ENCODE measurements at places on chromosomes 11 and 22.
A peak's percentile ranks its signal among the peaks of the same experiment; 100 is the strongest.

- DNase-seq, result no peak
Observed at GRCh38 chr11:43503417-43503816, 144.7 kb downstream of the TTC17 start.

DNA sequence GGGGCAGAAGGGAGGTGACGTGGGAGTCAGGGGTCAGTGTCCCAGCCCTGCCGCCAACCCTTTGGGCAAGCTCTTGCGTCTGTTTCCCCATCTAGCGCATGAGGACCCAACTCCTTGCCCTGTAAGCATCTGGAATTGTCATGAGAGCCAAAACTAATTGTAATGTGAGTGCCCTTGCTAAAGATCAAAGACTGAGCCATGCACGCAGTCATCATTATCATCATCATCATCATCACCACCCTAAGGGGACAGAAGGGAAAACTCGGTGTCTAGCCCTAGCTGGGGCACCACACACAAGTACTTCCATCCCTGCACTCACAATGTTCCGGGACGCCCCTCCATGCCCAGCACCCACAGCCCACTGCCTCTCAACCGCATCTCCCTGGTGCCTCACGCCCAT is 2.5 kb downstream of the LIF start:
- no peak for DNase-seq

DNA sequence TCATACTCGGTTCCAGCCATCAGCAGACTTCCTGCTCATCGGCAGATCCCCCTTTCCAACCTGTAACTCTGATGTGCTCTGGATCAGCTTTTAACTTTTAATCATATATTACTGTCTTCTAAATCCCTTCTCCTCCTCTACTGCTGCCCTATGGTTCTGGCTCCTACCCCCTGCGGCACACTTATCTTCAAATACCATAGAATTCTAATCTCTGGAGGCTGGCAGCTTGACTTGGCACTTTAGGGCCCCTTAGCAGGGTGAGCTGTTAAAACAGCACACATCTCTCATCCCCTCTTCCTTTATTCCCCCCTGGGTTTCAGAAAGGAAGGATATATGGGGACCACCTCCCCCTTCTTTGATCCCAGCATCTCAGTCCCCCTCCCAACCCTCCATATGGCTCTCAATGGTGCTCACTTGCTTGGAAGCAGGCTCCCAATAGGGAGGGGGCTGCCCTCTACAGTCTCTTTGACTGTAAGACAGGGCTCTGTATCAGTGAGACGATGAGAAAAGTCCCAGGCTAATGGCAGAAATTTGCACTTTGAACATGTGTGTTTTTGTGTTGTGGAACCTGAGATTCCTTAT is 4.4 kb upstream of the CNTF start:
- no peak for DNase-seq

- DNase-seq, result no peak
Observed at GRCh38 chr11:114736806-114737205, 58.5 kb downstream of the NXPE2 start.

DNA sequence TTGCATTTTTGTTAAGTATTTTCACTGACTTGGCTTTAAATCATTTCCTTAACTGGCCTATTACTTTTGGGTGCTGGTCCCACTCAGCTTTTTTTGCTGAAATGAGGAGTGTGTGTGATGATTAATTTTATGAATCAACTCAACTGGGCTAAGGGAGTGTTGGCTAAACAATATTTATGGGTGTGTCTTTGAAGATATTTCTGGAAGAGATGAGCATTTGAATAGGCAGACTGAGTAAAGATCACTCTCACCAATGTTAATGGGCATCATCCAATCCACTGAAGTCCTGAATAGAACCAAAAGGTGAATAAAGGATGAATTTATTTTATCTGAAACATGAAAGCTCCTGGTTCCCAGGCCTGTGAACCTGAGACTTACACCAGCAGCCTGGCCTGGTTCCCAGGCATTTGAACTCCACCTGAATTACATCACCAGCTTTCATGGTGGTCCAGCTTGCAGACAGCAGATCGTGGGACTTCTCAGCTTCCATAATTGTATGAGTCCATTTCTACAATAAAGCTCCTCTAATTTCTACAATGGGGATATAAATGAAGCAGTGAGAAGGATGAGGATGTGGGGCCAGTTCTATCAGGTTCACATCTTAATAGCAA is 241.3 kb upstream of the ZC3H12C start:
- DNase-seq, result no peak

DNA sequence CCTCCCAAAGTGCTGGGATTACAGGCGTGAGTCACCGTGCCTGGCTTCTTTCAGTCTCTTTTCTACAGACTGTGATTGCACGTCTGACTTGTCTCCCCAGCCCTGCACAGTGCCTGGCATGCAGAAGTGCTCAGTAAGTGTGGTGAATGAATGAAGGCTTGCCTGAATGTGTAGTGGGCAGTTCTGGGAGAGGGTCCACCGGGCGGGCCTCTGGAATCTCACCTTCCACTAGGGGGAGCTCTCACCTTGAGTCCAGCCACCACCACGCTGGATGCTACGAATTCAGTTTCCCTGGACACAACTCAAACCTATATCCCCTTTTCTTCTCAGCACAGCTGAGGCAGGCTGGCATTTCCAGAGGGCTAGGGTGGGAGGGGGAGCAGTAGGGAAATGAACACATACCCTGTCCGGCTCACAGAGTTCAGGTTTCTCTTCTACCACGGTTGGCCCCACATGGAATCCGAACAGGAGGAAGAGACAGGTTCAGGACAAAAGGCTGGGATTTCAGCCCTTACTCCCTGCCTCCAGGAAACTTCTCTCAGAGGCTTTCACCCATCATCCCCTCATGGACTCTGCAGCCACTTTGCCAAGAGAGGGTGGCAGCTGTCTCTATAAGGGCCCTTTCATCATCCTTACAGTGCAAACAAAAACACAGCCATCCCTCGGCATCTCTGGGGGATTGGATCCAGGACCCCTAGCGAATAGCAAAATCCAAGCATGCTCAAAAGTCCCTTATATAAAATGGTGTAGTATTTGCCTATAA is 86.8 kb downstream of the NECTIN1 start:
- peak; percentile 20 for DNase-seq

GRCh38 chr11:6570691-6571427 is 32.6 kb downstream of the RRP8 start:
- DNase-seq, result no peak

- no peak for DNase-seq
Observed at GRCh38 chr22:46780453-46780852, 18.0 kb downstream of the TBC1D22A start.

- no peak for DNase-seq
Observed at GRCh38 chr11:69277074-69277809, 16.7 kb upstream of the MYEOV start.

DNA sequence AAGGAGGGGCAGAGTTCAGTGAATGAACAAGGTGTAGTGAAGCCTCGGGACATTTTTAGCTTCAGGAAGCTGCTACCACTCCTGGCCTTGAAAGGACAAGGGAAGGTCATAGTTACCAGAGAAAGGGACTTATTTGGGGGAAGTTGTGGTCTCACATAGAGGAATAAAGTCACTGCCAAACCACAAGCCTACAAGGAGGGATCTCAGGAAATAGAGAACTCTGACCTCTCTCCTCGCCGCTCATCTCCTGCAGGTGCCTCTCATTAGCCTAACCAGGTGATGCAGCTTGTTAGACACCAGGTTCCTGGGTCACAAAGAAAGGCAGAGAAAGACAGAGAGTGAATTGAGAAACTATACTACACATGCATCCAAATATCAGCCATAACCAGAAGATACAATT is 14.3 kb upstream of the TOLLIP start:
- DNase-seq, result no peak

GRCh38 chr11:61694602-61694939 is 14.4 kb downstream of the DAGLA start:
- no peak for DNase-seq

- DNase-seq, result no peak
Observed at GRCh38 chr22:37913233-37913721, 7.2 kb downstream of the MICALL1 start.

GRCh38 chr11:79066456-79067351 is 374.1 kb downstream of the TENM4 start:
- no peak for DNase-seq

GRCh38 chr11:44416776-44417175 is 106.8 kb upstream of the ALX4 start:
- DNase-seq, result no peak
